Activated CD4-positive, alpha-beta memory T cell treated with anti-CD3 and anti-CD28 coated beads for 36 hours (primary cell): ENCODE measurements at places on chromosomes 5 and 9. TPM values are rescaled to one million over a fixed set of nuclear protein-coding genes. Genes with fewer than 3 reads are reported as not detected.

GRCh38 chr9:20325008-20325407 is 297.3 kb downstream of the MLLT3 start:
- no peak for DNase-seq

DNA sequence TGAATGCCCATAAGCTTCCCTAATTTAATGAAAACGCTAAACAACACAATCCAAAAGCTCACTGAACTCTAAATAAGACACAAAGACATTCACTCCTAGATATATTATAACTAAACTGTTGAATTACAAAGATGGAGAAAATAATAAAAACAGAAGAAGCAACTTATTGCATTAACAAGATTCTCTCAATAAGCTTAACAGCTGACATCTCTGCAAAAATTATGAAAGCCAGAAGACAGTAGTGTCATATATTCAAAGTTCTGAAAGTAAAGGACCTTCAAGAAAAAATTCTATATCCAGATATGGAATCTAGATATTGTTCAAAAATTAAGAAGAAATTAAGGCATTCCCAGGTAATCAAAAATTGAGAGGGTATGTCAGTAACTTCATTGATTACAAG is 957.8 kb upstream of the TYRP1 start:
- no peak for DNase-seq

GRCh38 chr5:173330338-173331206 is 2.4 kb upstream of the STC2 start:
- DNase-seq = no peak

FAM151B gene
- 0.27 TPM for total RNA-seq

LRRC70 gene
- 0.34 TPM for total RNA-seq

SOX30 gene
- total RNA-seq = 0.93 TPM

GRM6 gene
- not detected for total RNA-seq

GRCh38 chr9:4738866-4739586 is 2.0 kb downstream of the AK3 start:
- no peak for DNase-seq

KCTD16 gene
- 0.24 TPM for total RNA-seq

RNF20 gene
- 37.5 TPM for total RNA-seq

SERF1A gene
- 11.1 TPM for total RNA-seq

DNA sequence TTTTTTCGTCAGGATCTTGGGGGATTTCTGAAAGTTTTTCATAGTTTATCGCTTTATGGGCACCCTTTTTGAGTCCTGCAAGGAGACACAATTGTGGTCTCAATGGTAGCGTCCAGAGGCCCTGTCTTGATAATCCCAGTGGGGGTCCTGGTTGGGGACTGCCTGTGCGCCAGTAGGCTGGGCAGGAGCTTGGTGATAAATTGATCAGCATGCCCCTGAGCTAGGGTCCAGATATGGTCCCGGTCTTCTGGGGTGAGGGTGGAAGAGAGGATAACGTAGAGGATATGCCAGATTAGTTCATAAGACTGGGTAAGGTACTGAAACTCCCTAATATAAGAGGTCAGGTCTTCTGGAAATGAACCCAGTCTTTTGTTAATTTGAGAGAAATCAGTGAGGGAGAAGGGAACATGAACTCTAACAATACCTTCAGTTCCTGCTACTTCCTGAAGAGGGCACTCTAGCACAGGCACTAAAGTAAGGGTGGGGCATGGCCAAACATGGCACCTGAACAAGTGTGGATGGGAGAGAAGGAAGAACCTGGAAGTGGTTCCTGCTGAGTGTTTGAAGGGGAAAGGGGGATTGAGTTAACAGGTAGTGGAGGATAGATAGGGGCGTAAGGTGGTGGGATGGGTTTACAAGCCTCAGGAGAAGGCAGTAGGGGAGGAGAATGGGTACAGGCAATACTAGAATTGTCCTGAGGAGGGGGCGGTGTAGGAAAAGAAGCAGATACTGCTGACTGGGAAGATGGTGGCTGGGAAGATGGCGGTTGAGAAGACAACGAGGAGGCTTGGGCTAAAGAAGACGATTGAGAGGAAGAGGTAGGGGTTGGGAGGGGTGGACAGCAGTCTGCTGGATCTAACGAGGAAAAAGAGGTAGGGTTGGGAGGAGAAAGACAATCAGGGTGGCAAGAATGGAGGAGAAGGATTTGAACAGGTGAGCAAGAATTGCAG is 33.8 kb upstream of the ANXA2R start:
- peak; percentile 58 for DNase-seq

DNA sequence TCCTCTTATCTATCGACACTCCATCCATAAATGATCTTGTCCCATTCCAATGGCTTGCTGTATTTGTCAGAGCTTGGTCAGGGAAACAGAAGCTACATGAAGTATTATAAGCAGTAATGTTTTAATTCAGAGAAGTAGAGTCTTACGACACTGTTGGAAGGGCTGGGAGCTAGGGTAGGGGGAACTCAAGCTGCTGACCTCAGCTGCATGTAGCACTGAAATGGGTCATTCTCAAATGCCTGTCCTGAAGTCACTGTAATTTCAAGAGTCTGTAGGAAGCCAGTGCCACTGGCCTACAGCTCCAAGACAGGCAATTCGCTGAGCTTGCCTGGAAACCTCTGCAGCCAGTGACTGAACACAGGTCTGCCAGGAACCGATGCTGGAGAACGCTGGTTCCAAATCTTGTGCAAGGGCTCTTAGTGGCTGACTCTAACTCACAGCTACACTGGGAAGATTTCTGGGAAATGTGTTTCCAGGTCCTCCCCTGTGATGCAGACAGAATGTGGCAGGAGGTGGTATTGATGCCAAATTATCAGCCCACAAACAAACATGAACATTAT is 532.4 kb downstream of the CCDC171 start:
- no peak for DNase-seq

- DNase-seq = no peak
Observed at GRCh38 chr9:27368316-27368985, 71.5 kb upstream of the EQTN start.

VAV2 gene
- 4.5 TPM for total RNA-seq

DNA sequence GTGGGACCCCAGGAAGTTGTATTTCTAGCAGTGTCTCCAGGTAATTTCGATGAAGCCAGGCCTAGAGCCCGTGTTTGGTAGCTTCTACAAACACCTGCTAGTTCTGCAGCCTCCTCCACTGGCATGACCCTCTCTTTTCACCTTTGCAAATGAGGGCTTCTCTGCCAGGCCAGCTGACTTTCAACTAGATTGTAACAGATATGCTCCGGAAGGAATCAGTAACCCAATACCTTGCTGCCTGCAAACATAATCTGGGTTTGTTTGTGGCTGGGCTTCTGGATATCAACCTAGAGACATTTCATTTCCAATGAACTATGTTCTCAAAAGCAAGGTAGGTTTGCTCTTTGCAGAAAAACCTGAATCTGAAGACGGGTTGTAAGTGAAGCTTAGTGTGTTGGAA is 354.8 kb downstream of the DMRT2 start:
- DNase-seq = no peak

- DNase-seq = no peak
Observed at GRCh38 chr5:56279291-56279690, 46.2 kb upstream of the ANKRD55 start.

GRCh38 chr5:175920231-175920811 is 47.8 kb downstream of the THOC3 start:
- DNase-seq = peak; percentile 19

- DNase-seq = no peak
Observed at GRCh38 chr9:61671276-61671973, 481.6 kb downstream of the SPATA31A7 start.
